ENCODE measurements at places on chromosomes 1 and 21.

- peak; percentile 15 for DNase-seq
Observed at GRCh38 chr1:220045356-220046051, 801 bp downstream of the EPRS1 start.

DNA sequence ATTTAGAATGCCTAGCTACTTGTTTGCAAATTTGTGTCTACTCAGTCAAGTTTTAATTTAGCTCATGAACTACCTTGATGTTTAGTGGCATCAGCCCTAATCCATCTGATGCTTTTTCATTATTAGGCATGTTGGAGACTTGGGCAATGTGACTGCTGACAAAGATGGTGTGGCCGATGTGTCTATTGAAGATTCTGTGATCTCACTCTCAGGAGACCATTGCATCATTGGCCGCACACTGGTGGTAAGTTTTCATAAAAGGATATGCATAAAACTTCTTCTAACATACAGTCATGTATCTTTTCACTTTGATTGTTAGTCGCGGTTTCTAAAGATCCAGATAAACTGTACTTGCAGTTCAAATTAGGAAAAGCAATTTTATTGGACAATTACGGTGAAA, 7.6 kb downstream of the SOD1 start:
- DNase-seq = no peak

GRCh38 chr1:21090463-21090862, 86.2 kb downstream of the EIF4G3 start:
- no peak for DNase-seq

DNA sequence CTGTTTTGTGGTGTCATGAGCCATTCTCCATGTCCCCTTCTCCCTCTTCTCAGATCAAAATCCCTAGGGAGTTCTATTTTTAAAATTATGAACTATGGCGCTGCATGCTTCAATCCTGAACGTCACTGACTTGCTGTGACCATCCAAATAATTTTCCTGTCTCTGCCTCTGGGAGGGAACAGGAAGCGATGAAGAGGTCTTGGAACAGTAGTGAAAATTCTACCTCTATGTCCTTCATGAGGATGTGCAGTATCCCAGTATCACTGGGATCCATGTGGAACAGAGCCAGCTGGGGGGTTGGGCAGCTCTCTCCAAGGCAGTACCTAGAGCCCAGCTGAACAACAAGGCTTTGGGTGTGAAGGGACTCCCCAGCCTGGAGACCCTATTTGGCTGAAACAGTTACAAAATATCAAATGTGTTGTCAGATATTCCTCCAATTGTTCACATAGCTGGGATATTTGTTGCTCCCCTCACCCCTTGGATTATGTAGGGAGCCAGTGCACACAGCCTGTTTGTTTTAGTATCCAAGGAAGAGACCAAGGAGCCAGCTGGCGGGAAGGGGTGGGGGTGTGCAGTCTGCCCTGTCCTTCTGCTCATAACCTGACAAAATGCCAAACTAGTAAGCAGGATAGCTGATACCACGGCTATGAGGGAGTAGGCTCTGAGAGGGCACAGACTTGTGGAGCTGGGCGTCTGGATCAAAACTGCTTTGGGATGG, 7.6 kb downstream of the DCLRE1B start:
- no peak for DNase-seq

GRCh38 chr1:28056129-28056925, 32.1 kb downstream of the EYA3 start:
- DNase-seq = no peak

DNA sequence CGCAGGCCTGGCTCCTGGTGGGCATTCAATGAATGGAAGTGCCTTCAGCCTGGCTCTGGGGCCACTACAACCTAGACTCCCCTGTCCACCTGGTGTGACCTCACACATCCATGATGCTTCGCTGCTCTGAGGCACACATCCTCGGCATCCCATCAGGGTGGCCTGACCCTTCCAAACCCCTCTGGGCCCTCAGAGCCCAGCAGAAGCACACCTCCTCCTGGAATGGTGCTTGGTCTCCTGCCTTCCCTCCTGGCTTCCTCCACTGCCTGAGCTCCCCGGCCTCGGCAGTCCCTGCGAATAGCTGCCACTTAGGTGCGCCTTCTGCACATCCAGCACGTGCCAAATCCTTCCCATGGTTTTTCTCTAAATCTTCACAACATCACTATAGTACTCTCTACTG, 133.8 kb downstream of the GLIS1 start:
- DNase-seq = no peak

GRCh38 chr21:38257667-38258066, 876 bp downstream of the KCNJ15 start:
- no peak for DNase-seq

- no peak for DNase-seq
Observed at GRCh38 chr1:160070243-160071163, 543 bp upstream of the KCNJ10 start.

DNA sequence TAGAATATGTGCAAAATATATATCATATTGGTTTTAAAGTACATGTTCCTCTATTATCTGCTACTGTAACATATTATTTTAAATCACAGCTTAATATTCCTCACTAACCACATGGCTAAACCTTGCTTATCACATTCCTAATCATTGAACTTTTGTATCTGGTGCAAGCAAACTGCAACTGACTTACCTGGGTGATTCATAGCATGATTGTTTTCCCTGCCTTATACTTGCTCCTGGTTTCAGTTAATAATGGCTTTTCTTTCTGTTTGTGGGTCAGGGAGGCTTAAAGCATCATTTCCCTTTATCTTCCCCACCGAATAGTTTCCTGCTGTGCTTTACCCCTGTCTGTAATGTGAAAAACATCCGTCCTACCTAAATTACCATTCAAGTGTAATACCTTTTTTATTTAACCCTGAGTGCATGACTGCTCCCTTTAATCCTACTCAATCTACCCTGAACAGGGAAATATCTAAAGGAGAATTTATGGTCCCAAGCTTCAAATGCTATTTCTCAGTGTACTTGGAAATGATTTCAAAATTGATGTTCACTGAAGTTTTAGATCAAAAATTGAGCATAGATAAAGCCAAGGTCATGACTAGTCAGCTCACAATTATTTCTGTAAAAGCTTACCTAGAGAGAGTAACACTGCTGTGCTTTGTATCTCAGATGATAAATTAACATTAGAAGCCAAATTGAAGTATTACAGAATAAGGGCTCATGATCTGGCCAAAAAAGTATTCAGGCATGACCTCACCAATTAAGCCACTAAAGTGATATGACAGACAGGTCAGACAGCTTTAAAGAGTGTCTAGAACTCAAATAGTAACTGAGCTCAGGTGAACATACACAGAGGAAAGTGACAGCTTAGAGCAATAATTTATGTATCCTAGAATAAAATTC, 507.1 kb downstream of the BRINP3 start:
- no peak for DNase-seq

DNA sequence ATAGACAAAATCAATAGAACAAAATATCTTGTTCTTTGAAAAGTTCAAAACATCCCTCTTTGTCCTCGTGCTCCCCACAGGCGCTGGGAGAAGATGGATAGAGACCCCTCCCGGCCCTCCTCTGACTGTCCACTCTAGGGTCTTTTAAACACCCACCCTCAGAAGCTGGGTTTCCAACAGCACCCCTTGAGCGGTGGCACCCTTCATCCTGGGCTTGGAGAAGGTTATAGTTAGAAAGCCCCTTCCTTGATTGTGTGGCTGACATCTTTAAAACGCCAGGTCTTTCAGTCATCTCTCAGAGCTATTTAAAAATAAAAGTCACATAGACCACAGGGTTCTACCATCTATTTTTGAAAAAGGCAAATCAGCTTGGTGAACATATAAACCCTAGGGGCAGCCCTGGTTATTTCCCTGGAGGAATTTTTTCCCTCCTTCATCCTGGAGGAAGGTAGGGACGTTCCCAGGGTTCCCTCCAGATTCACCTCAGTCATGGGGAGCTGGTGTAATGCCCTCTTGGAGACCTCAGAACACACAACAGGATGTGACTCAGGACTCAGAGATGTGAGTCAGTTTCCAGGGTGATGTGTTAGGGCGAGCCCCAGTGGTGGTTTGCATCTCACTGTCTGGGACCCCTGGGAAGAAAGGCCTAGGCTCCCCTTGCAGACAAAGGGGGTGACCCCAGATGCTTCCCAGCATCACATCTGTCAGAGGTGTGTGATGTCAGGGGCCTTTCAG, 138.5 kb downstream of the CLIC6 start:
- no peak for DNase-seq

GRCh38 chr1:165827268-165828102, at the start of gene UCK2:
Gene UCK2 (plus strand): TSS chr1:165827614. CDS start chr1:165827834, 220 bp downstream.
- peak; percentile 65 for DNase-seq

DNA sequence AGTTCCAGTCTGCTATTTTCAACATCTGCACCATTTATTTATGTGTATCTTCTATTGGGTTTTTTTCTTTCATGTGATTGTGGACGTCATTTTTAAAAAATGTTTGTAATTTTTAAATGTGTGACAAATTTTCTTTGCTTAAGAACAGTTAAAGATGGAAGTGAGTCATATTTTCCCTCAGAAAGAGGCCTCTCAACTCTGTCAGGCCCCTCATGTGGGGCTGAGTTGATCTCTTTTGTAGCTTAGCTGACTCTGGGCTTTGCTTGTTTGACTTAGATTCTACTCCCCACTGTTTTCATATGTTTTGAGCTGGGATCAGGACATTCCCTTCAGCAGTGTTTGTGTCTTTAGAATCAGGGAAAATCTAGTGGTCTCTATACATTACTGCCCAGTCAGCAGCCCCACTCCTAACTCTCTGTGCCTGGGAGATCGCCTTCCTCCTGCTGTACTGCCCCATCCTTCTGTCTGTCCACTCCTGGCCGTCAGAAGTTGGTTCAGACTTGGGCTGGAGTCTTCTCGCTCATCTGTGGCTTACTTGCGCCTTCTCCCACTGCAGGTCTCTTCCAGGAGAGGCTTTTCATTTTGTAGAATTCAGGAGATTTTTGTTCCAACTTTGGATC, 137.4 kb downstream of the DYRK1A start:
- DNase-seq = no peak

DNA sequence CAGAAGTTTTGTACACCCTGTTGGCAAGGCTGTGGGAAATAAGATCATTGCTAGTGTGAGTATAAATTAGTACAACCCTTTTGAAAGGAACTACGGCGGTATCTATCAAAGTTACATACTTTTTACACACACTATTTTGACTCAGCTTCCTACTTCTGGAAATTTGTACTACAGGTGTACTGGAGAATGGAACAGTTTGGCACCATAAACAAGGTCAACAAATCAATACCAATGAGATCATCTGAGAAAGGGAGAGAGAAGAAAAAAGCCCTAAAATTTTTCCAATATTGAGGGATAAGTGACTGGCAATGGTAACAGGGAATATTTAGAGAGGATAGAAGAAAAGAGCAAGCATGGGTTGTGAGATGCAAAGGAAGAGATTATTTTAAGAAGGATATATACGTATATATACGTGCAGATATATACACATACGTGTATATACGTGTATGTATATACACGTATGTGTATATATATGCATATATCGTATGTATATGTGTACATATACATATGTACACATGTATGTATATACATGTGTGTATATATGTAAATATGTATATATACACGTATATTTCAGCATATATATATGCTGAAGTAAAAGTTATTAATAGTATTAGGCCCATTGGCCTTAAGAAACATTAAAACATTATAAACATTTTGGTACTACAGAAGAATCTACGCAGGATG, 27.6 kb downstream of the KLHL20 start:
- no peak for DNase-seq

- no peak for DNase-seq
Observed at GRCh38 chr1:239819096-239819495, 272.6 kb upstream of the FMN2 start.

DNA sequence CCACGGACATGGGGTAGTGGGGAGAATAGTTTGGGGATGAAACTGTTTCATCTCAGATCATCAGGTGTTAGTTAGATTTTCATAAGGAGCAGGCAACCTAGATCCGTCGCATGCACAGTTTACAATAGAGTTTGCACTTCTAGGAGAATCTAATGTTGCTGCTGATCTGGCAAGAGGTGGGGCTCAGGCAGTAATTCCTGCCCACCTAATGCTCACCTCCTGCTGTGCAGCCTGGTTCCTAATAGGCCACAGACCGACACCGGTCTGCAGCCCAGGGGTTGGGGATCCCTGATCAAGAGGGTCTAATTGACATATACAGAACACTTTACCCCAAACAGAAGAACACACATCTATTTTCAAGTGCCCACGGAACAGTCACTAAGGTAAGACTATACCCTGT, 275.1 kb downstream of the PTPRU start:
- DNase-seq = no peak

DNA sequence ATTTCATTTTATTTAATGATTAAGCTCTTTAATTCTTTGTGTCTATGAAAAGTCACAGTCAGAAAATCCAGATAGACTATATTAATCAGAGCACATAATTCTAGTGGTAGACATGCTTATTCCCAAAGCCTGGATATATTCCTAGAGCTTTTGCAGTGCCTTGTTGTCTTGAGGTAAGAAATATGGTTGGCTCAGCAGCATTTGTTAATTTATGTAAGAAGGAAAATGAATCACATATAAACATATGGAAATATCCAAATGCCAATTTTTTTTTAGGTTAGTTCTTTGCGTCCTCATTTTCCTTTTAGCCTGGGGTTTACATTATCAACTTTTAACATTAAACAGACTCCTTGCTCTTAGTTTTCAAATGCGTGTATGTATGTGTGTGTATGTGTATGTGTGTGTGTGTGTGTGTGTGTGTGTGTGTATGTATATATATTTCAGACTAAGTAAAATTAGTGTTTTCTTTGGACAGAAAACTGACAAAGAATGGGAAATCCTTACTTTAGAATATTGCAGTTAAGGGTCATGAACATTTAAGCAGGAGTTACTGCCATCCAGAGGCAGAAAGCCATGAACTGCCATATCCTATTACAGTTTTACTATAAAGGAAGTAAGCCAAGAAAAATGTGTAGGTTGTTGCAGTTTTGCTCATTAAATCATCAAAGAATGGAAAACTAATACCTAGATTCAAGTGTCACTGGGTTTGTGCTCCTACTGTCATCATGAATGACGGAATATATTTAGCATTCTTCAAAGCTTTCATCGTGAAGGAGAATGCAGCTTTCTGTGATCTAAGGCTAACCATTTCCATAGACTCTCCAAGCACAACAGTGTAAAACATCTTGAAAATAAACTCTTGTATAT, 477.1 kb upstream of the NR5A2 start:
- no peak for DNase-seq

GRCh38 chr1:227174164-227174563, 144.1 kb downstream of the CDC42BPA start:
- DNase-seq = no peak

DNA sequence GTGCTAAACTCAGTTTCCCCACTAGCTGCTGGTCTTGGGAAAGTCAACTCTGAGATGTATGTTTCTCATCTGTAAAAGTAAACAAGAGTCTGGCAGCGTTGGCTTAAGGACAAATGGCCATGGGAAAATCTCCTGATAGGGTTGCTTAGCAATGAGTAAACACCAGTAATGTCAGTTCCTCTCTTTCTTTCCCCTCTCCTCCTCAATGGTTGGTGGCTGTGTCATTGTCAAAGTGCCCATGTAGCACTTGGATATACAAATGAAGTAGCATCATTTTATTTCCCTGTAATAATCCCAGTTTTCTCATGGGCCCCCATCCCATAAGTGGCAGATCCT, 2.2 kb upstream of the FYB2 start:
- no peak for DNase-seq

DNA sequence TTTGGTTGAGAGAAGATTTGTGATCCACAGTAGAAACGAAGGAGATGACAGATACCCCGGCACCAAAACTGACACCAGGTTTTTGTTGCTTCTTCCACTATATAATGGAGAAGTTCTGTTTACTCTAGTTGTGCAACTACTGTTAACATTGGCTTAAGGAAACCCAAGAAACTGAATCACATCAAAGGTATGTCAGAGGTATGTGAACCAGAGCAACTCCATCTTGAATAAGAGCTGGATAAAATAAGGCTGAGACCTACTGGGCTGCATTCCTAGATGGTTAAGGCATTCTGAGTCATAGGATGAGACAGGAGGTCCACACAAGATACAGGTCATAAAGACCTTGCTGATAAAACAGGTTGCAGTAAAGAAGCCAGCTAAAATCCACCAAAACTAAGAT, 173.7 kb upstream of the CAMK1G start:
- no peak for DNase-seq

All from left renal cortex interstitium (tissue), 4 donors.